ENCODE measurements at places on chromosomes 7 and 10.

GRCh38 chr7:8213381-8213780, 48.6 kb downstream of the ICA1 start:
- DNase-seq = no peak

DNA sequence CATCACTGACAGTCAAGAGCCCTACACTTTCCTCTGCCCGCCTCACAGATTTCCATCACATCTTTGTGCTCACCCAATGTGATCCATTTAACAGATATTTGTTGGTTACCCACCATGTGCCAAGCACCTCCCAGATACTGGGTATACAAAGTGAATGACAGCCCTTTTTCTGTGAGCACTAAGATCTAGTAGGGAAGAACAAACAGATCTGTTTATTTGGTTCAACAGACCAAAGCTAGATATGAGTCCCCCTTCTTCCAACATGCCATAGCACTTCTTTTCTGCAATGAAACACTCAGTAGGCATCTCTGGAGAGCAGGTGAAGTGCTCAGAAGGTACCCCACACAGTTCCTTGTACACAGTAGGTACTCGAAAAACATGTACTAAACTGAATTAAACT, 101.4 kb downstream of the HIPK2 start:
- DNase-seq = no peak

DNA sequence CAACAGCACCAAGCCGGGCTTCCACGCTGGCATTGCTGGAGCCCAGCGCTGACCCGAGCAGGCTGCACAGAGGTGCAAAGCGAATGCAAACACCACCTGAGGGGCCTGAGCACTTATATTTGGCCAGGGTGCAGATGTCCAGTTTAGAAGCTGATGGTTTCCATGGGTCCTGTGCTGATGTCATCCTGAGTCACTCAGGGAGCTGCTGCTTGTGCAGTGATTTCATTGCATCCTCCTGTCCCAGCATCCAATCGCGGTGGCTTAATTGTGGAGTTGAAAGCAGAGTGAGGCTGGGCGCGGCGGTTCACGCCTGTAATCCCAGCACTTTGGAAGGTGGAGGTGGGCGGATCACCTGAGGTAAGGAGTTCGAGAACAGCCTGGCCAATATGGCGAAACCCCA, 410.2 kb upstream of the KLF6 start:
- DNase-seq = no peak

GRCh38 chr10:117477961-117478670, 64.4 kb upstream of the EMX2 start:
- DNase-seq = no peak

DNA sequence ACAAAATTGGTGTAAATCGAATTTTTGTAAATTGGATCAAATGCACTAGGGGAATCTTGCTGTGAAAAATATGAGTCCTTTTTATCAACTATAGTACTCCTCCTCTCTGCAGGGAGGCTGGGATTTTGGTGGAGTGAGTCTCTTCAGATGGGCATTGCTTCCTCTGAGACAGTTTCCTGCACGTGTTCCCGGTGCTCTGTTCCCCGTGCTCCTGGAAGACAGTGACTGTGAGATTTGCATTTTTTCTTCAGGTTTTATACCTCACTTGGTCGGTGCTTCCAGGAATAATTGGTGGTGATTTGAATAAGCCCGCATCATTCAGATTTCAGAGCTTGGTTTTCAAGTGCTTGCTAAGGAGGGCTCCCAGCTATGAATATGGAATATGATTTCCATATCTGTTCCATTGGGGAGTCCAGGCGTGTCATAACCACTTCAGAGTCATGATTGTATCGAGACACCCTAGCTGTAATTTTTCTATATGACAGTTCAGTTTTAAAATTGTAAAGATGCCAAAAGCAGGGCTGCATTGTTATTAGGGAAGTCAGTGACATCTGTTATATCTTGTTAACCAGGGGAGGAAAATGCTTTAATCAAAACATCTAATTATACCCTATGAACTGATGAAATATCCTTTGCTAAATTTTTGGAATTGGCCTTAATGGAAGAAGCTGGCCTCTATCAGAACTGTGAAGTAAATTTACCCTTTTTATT, 12.3 kb downstream of the AUTS2 start:
- DNase-seq = no peak

GRCh38 chr7:115654384-115655214, 376.0 kb downstream of the TFEC start:
- DNase-seq = no peak

GRCh38 chr10:122466951-122467381, 5.6 kb downstream of the HTRA1 start:
- no peak for DNase-seq

DNA sequence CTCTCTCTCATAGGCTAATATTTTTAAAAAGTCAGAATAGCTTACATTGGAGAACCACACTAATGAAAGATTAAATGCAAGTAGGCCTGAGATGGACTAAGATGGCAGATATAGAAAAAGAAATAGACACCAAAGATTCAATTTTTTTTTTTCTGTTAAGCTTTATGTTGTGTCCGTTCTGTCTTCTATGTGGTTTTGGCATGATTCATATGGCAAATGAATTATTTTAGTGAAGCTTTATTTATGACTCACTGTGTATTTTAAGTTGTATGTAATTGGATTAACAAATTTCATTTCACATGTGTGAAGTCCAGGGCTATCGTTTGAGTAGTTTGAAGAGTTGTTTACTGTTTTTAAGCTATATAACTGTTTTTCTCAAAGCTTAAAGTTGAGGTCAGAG, 214.8 kb downstream of the CAMK1D start:
- no peak for DNase-seq

GRCh38 chr7:1236132-1236661, 3.5 kb downstream of the UNCX start:
- no peak for DNase-seq

- no peak for DNase-seq
Observed at GRCh38 chr10:132714986-132715775, 70.8 kb downstream of the NKX6-2 start.

DNA sequence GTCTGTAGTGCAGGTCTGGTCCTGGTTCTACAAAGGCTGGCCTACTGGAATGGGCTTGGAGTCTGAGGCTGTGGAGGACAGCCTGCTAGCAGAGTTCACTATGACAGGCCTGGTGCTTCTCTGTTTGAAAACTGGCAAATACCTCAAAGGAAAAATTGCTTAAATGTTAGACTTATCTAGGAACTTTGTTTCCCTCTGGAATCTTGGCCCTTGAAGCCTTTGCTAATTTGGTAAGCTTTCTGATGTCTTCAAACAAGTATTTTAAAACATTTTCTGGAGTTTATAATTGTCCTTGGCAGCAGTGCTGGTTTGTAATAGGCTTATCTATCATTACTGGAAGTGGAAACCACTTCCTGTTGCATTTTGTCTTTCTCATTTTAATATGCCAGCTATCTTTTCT, 139.7 kb downstream of the TMEM26 start:
- no peak for DNase-seq

DNA sequence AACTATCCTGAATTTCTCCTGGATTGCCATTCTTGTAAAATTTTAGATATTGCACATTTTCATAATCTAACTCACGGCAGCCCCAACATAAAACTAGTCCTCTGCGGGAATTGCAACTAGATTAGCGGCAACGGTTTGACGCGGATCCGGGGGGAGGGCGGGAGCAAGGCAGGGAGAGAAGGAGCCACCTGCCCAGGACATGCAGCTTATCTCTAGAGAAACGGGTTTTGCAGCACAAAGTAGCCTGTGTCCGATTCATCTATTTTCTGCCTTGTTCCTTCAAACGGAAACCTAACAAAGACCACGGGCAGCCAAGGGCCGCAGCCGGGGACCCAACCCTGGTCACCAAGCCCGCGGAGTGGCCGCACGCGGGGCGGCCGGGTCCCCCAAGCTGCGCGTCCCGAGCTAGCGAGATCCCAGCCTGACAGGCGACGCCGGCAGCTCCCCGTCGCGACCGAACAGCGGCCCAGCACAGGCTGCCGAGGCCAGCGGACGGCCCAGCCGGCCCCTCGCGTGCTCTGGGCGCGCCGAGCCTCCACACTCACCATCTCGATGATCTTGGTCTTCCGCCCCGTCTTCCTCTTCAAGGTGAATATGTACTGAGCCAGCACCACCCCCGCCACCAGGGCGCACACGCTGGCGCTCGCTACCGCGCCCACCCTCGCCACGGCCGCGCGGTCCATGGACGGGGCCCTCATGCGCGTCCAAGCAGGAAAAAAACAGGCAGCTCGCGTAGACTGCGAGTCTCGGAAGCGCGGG, at the start of gene NT5C3A:
Gene NT5C3A, minus strand, starts transcription at position 754 of the 759 bp plus-strand sequence. Its CDS starts 71 bp downstream, at position 683.
- no peak for DNase-seq

- DNase-seq = no peak
Observed at GRCh38 chr7:50603287-50603686, 38.1 kb upstream of the DDC start.

GRCh38 chr10:29878492-29878891, 180.9 kb downstream of the JCAD start:
- no peak for DNase-seq

DNA sequence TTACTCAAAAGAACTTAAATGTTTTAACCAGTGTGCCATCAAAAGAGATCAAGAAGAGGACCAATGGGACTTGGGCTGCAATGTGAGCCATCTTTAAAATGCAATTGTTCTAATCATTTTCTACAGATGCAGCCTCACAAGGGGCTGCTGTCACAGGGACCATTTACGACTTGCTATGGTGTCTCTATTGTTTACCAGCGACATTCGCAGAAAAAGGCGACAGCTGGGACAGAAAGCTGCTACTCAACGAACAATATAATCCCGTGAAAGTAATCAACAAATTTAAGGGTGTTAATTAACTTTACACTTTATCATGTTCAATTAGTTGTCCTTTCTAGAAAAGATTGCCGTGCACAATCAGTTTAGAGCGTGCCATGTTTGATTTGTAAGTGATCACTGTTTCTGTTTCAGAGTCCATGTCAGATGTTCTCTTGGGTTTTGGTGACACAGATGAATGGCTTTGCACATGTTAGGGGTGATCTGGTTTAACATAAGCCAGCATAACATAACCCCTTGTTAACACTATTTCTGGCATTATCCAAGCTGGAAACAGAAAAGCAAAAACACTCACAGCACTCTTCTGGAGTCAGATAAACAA, 110.8 kb downstream of the HIBADH start:
- no peak for DNase-seq

DNA sequence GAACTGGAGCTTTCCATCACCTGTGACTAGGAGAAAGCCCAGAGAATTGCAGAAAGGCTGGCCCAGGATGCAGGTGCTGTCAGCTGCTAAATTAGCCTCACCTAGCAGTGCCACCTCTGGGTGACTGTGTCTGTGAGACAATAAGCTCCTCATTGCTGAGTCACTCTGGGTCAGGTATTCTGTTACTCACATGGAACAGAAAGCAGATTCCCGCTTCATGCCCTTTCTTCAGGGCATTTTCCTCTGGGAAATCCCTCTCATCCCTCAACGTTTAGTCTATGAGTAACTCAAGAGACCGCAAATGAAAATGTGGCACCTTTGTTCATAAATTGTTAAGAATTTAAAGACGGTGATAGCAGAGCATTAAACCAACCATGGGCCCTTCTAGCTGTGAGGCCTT, 184.0 kb downstream of the ADAM12 start:
- DNase-seq = no peak

DNA sequence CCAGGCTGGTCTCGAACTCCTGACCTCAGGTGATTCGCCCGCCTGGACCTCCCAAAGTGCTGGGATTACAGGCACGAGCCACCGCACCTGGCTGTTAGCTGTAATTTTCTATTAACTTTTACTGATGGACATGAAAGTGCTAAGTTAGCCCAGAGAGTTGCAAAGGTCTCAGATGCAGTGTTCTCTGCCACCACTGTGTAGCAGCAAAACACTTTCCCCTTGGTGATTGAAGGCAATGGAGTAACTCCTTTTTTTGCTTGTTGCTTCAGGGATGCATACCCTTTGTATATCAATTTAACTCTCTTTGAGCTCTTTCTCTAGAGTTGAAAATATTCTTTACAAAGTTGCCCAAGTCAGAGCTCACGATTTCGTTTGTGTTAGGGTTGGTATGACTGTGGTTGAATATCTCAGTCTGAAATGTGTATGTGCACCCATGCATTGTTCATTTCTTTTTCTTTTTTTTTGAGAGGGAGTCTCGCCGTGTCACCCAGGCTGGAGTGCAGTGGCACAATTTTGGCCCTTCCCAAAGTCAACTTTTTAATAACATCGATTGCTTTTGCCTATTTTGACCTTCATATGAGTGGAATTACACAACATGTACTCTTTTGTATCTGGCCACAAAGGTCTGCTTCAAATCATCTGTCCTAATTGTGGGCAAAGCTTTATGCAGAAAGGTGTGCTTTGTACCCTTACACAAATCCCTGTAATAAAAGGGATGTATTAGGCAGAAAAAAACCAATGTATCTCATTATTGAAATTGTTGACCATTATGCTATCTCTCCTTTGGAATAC, 52.6 kb downstream of the GTF2I start:
- DNase-seq = no peak

- no peak for DNase-seq
Observed at GRCh38 chr10:93030409-93030808, 30.2 kb upstream of the CYP26C1 start.

- DNase-seq = no peak
Observed at GRCh38 chr10:124343351-124344265, 75.1 kb downstream of the OAT start.

GRCh38 chr10:35608328-35608672, 3.2 kb downstream of the GJD4 start:
- DNase-seq = no peak

- DNase-seq = no peak
Observed at GRCh38 chr7:127904670-127904985, 126.6 kb downstream of the LRRC4 start.

Data from nucleus accumbens (tissue), 56 donors.